ENCODE measurements at places on chromosomes 12 and 14.

GRCh38 chr14:92930737-92931602 lies 8.0 kb downstream of the CHGA start:
- no peak for DNase-seq

DNA sequence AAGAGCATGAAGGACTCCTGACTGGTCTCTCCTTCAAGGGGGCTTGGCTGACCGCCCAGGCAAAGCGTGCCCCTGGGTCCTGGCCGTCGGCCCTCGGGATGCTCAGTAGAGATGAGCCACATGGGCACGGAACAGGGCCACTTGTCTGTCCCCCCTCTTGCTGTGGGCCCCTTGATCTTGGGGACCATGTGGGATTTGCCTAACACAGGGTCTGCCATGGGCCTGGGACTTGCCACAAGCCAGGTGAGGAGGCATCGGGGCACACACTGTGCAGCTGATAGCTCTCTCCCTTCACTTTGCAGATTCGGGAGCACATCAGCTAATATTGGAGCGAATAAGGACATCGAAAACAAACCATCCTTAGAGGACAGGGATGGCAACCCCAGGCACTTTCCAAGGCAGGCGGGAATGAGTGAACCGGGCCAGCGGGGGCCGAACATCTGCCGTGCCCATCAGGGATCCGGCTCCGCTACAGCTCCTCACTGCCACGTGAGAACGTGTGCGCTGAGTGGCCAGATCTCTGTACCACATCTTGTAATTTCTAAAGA lies 88.1 kb downstream of the PIWIL1 start:
- no peak for DNase-seq

DNA sequence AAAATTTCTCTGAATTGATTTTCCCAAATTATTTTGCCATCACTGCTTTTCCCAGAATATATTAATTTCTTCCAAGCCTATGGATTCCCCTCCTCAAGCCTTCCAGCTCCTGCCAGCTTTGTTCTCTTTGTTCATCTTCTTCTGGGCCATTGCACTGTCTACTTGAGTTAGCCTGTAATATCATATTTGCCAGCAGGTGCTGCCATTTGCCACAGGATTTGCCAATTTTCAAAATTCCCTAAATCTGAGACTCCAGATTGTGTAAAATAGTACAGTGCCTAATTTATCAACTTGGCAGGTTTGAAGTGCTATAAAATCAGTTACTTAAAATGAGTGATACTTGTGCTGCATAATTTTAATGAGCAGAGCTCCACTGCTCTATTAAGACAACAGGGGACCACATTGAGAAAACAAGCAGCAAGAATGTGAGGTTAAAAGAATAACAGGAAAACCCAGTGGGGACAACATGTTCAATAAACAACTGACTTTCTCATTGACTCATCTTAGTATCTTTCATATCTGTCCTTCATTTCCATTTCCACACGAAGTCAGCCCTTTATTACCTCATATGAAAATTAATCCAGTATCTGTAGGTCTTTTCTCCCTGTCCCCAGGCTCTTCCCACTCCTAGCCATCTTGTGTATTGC lies 84.6 kb upstream of the CCDC196 start:
- peak; percentile 41 for DNase-seq

DNA sequence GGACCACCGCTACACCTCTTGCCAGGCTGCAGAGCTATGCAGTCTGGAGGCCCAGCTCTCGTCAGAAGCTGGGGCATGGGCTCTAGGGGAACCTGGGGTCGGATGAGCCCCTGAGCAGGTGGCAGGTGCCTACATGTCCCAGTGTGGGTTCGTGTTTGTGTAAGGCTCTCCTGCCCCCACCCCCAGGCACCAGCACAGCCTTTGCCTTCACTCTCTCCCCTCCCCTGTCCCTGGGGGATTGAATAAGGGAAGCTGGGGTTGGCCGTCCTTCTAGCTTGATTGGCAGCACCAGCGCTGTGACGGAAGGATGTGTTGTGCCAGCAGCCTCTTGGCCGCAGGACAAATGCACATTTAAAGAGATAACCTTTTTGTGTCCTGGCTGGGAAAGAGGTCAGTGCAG lies 34.8 kb upstream of the TSPAN9 start:
- DNase-seq = no peak

GRCh38 chr14:68736471-68736871 lies 56.4 kb downstream of the ZFP36L1 start:
- no peak for DNase-seq

DNA sequence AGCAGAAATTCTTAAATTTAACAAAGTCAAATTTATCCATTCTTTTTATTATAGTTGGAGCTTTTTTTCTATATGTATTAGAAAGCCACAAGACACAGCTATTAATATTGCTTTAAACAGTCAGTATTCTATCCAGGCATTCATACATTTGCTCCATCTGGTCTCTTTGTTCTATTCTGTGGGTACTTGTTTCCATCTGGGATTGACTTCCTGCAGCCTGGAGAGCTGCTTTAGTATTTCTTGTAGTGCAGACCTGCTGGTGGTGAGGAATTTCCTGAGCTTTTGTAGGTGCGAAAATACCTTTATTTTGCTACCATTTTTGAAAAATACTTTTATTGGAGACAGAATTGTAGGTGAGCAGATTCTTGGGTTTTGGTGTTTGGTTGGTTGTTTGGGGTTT lies 29.0 kb downstream of the CCDC60 start:
- DNase-seq = no peak

DNA sequence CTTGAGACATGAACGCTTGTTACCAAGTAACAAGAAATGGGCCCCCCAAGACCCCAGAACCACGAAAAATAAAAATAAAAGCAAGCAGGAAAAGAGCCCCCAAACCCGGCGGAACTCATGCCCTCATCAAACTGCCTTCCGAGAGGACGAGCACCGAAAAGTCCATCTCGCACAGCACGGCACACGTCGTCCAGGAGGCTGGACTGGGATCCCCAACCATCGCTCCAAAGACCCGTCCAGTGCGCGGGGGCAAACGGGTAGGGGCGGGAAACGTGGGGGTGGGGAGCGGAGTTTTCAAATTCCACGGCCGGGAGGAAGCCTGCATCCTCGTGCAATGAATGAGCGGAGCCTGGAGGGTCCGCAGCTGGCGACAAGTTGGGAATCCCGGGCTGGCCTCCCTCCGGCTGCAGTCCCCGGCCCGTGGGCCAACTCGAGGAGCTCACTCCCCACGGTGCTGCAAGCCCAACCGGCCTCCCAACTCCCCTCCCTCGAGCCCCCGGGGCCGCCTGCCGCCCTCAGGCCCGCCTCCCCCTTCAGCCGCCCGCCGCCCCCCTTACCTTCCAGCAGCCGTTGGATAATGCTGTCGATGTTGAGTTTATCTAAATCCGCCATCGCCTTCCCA lies 484 bp downstream of the PPP1CC start:
- no peak for DNase-seq

DNA sequence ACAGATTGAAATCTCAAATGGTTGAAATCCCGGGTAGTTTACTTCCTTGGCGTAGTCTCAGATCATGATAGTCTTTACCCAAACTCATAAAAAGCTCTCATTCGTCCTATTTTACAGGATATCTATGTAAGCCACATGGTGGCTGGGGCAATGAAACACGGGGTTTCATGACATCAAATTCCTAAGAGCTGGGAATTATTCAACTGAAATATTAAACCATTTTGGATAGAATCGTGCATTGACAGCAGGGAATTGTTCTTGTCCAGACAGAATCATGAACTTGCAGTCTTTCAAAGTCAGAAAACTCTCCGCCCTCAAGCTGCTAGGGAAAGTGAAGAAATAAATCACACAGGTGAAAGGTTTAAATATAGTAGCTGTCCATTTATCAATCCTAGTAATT lies 33.2 kb upstream of the PRKAB1 start:
- DNase-seq = no peak

- DNase-seq = no peak
Observed at GRCh38 chr12:3987571-3987970, 114.4 kb upstream of the PARP11 start.

DNA sequence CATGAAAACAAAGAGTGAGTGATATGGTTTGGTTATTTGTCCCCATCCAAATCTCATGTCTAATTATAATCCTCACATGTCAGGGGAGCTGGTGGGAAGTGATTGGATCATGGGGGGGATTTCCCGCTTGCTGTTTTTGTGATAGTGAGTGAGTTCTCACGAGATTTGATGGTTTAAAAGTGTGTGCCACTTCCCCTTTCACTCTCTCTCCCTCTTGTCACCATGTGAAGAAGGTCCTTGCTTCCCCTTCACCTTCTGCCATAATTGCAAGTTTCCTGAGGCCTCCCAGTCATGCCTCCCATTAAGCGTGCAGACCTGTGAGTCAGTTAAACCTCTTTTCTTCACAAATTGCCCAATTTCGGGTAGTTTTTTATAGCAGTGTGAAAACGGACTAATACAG lies 2.1 kb upstream of the ATXN7L3B start:
- no peak for DNase-seq

GRCh38 chr14:49892301-49892635 lies 614 bp upstream of the ARF6 start:
- DNase-seq = peak; percentile 89

- DNase-seq = no peak
Observed at GRCh38 chr14:38616959-38617358, 361.1 kb upstream of the CLEC14A start.

- DNase-seq = peak; percentile 48
Observed at GRCh38 chr12:42332301-42333285, 6.6 kb downstream of the PPHLN1 start.

DNA sequence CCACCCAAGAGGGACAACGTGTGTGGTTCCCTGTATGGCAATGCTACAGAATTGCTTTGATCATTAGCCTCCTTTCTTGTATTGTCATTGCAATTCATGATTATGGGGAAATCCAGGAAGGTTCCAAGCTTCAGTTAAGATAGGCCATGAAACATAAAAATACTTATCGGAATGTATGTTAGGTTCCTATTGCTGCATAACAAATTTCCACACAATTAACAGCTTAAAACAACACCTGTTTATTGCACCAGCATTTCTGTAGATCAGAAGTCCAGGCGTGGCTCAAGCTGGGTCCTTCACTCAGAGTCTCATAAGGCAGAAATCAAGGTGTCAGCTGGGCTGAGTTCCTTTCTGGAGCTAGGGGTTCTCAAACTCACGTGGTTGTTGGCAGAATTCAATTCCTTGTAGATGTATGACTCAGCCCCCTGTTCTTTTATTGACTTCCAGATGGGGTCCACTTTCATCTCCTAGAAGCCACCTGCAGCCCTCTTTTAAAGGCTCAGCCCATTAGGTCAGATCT lies 365.6 kb upstream of the TMPO start:
- DNase-seq = no peak
